NCI-H187 treated with DMSO at 0.1 percent for 48 hours (cell line): ENCODE measurements at places on chromosomes 13 and 19.

- DNase-seq: no peak
Measured at GRCh38 chr13:112657850-112658445, 31.9 kb upstream of the ATP11A start.

- no peak for DNase-seq
Measured at GRCh38 chr19:45953676-45954075, 20.0 kb downstream of the NOVA2 start.

- no peak for DNase-seq
Measured at GRCh38 chr13:72023895-72024294, 156.9 kb upstream of the DACH1 start.

GRCh38 chr19:5991244-5991838 lies 13.4 kb upstream of the RANBP3 start:
- no peak for DNase-seq

GRCh38 chr19:6476155-6476895 lies 5.3 kb downstream of the DENND1C start:
- no peak for DNase-seq

DNA sequence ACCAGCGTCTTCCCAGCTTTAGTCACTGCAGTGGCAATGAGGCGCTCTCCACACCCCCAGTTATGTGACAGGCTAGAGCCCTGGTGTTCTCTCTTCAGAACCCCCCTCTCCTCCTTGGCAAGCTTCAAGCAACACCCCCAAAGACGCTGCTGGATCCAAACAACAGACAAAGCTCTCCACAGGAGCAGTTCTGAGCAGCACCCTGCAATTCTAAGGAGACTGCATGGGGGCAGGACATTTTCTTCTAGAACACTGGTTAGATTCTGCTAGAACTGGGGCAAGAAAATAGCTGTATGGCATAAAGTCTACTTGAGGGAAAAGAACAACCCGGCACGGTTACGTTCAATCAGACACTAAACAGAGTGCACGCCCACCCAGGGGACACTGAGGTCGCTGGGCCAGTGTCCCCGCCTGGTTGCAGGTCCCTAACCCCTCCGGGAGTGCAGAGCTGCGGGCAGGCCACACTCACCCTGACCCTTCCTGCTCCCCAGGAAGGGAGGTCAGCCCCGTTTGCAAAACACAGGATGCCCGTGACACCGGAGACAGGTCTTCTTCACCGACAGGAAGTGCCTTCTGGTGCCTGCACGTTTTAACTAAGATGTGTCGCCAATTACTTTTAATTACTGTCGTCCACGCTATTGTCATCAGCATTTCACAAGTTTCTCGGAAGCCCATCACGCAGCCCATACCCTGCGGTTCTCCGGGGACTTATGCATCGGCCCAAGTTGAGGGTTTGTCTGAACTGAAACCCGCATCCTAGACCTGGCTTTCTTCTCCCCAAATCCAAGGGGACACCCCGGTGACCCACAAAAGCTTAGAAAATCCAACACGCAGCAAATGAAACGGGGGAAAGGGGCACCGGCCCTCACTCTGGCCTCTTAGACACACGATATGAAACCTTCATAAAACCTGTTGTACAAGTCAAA lies 943 bp downstream of the GJB6 start:
- no peak for DNase-seq

DNA sequence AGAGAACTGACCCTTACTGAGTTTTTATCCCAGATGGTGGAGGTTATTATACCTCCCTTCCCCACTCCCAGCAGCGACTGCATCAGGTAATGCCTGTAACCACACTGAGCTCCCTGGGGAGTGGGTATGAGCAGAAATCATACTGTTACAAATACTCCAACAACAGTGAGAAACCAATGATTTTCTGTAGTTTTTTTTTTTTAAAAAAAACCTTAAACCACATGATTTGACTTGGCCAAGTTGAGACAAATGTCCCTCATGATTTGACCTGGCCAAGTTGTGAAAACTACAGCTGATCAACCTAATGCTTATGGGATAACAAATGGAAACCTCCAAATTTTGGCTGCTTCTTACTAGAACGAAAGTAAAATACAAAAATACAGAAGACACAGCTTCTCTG lies 33.1 kb upstream of the SERP2 start:
- DNase-seq: no peak

DNA sequence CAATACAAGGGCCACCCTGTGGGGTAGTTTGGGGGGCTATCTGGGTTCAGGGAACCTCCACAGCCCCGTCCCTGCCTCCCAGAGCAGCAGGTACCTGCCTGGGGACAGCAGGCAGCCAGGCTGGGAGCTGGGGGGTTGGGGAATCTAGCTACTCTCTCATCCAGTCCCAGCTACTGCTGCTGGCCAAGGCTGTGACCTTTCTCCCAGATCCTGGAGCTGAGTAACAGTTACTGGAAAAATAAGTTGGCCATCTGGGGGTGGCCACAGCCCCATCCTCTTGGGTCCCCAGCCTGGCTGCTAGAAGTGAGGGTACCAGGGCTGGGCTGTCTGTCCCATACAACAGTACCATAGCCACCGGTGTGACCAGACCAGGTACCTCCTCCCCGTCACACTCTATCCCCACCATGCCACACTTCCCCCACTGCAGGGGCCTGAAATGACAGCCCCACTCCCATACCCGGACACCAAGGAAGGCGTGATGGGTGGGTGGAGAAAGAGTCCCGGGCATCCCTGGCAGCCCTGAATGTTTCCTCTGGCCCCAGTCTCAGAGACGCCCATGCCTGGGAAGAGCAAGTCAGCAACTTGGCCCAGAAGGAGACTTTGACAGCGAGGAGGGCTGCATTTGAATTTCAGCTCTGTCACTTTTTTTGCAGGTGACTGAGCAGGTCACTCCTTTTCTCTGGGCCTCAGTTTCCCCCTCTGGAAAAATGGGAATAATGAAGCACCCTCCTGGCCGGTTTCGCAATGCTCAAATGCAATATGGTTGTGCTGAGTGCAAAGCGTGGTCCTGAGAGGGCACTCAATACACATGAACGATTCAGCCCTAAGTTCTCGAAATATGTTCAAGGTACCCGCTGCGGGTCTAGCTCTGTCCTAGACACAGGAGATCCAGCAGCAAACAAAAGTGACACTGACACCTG lies 30.7 kb upstream of the NFIC start:
- DNase-seq: no peak

DNA sequence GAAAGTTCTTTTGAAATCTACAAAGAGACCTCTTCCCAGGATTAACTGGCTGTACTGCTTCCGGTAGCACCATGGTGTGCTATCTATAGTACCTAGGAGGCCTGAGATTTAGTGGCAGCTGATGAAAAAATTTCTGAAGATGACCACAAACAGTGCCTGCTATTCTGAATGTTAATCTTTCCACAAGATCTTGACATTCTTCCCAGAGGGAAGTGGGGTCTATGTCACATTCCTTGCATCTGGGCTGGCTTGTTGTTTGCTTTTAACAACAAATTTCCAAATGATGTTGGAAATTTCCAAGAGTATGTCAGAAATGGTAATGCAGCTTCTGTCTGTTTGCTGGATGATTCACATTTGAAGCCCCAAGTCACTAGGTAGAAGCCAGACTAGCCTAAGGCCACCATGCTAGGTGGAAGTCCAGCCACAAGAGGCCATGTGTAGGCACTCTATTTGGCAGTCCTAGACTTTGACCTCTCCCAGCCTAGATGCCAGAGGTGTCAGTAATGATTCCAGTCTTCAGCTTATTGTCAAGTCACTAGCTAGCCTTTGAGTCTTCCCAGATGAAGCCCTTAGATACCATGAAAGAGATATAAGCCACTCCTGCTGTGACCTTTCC lies 22.1 kb downstream of the SPART start:
- no peak for DNase-seq

GRCh38 chr19:47794526-47794925 lies 9.8 kb downstream of the TPRX1 start:
- DNase-seq: no peak
